Myocyte (in vitro differentiated cells): ENCODE measurements at places on chromosomes 2 and 18.
A peak's percentile ranks its signal among the peaks of the same experiment; 100 is the strongest.

DNA sequence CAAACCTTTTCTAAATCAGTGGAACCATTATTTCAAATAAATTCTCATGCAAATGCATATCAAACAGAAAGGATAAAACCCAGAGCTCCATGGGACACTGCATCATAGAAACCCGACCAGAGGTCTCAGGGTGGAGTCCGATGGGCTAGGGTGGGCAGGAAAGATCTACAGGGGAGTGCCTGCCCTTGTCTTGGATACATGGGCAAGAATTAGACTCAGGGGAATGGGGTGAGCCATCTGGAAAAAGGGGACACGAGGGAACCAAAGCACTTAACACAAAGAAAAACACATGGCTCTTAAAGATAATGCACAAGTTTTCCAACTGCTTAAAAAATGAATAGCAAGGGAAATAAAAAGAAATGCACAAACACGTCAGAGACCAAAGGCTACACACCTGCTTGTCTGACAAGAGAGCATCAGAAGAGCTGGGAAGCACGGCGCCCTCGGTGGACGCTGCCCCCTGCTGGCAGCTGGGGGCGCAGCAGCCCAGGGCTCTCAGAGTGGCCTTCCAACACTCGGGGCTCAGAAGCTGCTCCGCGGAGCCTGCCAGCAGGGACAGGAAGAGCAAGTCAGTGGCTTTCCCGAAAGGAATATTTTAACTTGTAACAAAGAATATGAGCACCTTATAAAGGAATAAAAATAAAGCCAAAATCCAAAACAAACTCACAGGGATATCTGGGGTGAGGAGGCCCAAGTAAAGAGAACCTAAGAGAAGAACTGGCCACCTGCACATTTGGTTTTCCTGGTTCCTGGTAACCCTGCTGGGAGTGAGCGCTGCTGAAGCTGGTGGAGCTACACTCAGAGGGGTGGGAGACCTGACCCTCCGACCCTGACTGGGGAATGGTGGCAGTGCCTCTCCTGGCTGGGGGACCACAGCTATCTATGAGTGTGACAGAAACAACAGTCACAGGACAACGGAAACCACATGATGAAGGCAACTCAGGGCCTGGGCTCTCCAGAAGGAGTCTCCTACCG lies 54.5 kb downstream of the SIGLEC15 start:
- DNase-seq = peak; percentile 70

GRCh38 chr18:8333961-8334360 lies 275.3 kb upstream of the RAB12 start:
- DNase-seq = no peak

GRCh38 chr2:27078267-27079194 lies at the start of gene EMILIN1:
Gene EMILIN1, plus strand, starts transcription at chr2:27078615. Its CDS starts 451 bp downstream, at chr2:27079066.
- DNase-seq = peak; percentile 16

DNA sequence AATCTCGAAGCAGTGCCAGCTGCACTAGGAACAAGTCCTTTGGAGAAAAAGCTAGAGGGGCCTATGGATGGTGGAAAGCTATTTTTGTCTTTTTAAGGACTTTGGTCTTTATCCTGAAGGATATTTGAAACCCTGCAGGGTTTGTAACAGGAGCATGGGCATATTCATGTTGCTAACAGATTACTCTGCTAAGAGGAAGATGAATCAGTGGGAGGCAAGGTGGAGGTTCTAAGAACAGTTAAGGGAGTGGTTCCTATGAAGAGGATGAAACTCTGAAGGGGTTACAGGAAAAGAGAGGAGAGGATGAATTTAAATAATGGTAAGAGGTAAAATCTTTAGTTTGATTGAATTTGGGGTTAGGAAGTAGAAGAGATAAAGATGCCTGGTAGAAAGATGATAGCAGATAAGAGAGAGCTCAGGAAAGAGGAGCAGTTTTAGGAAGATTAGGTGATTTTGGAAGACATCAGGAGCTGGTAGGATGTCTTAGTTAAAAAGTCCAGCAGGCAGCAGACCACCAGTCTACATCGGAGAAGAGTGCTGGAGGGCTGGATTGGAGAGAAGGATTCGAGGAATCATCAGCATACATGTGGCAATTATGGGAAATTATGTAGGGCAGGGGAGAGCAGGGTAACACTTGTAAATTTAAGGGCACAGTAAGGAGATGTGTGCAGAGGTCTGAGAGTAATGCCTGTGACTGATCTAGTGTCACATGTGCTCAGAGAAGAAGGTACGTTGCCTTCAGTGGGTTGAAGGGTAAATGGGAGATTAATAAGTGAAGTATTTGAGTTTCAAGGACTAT lies 39.3 kb upstream of the C1GALT1C1L start:
- no peak for DNase-seq

DNA sequence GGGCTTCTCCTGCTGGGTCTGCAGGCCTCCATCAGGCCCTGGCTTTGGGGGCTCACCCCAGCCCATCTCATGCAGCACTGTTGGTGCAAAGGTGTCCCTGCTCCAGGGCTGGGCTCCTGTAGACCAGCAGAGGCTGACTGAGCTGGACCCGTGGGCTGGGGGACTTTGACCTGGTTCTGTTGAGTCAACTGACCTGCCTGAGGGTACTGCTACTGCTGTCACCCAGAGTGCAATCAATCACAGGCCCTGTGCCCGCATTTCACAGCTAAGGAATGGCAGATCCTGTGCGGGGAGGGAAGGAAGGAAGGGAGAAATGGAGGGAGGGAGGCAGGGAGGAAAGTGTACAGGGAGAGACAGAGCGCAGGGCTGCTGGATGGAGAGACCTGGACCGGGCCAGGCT lies 136.8 kb downstream of the TPO start:
- no peak for DNase-seq

GRCh38 chr18:74820160-74820780 lies 222.6 kb downstream of the ZNF407 start:
- DNase-seq = no peak

DNA sequence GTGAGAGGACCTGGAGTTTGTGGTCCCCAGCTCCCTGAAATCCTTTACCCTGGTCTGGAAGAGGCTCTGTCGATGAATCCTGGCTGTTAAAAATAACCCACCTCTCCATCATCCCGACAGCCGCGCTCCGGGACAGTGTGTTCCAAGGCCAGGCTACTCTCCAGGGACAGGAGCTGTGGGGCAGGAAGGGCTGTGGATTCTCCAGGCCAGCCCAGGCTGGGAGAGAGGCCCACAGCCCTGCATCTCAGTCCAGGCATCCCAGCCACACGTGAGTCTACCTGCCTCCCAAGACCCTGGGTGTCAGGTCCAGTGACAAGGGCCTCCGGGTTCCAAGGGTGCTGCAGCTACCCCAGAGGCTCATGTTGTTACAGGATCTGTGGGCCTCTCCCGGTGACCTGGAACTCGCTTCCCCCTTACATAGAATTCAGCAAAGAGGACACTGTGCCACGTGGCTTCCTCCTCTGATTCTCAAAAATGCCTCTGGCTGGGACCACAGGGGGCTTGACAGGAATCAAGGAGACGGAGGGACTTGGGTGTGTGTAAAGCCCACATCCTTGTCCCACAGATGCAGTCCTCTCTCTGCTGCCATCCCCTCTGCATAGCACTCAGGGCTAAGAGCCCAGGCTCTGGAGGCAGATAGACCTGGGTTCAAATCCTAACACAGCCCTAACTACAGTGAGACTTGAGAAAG lies 17.3 kb downstream of the ADRA2B start:
- no peak for DNase-seq

DNA sequence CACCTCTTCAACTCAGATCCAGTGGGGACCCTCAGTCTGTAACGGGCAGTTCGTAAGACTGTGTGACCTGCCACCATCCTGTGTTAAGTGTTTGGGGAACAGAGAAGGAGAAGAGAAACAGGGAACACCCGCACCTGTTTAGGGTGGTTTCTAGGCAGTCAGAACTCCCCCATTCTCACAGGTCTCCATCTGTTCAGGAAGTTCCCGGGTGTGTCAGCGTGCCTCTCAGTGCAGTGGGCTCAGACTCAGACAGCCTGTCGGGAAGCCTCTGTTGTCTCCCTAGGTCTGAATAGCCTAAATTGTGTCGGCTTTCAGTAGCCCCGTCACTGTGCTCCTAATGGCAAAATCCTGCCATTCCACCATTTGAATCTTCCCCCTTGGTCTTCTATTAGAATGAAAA lies 256.6 kb downstream of the LOXHD1 start:
- DNase-seq = no peak

DNA sequence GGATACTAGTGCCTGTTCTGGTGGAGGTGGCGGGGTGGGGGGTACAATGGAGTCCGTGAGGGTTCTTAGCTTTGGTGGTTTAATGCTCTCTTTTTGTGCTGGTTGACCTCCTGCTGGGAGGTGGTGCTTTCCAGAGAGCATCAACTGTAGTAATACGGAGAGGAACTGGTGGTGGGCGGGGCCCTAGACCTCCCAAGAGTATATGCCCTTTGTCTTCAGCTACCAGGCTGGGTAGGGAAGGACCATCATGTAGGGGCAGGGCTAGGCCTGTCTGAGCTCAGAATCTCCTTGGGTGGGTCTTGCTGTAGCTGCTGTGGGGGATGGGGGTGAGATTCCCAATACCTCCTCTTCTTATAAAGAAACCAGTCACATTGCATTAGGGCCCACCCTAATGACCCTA lies 27.1 kb downstream of the CAMKMT start:
- no peak for DNase-seq

DNA sequence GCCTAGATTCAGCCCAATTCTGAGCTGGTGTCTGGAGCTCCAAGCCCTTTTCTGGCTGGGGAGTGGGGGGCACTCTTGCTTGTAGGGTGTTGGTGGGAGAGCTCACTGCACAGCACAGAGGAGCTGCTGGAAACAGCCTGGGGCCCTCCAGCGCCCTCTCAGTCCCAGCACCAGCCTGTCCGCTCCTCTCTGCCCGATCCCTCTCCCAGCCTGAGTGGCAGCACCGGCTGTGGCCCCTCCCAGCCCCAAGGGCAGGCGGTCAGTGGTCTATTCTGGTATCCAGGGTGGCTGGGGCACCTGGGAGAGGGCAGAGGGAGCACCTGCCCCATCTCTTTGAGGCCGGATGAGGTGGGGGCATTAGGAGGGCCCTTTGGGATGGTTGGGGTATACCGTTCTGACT lies 13.2 kb upstream of the DES start:
- peak; percentile 97 for DNase-seq

- DNase-seq = no peak
Measured at GRCh38 chr2:98380203-98380535, 33.9 kb downstream of the CNGA3 start.

DNA sequence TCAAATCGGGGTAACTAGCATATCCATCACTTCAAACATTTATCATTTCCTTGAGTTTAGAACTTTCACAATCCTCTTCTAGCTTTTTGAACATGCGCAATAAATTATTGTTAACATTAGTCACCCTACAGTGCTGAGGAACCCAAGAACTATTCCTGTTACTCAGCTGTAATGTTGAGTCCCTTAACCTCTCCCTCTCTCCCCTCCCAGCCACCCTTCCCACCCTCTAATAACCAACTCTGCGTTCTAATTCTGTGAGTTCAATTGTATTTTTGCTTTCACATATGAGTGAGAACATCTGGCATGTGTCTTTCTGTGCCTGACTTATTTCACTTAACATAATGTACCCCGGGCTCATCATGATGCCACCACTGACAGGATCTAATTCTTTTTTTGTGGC lies 78.6 kb upstream of the RANBP2 start:
- DNase-seq = peak; percentile 75

DNA sequence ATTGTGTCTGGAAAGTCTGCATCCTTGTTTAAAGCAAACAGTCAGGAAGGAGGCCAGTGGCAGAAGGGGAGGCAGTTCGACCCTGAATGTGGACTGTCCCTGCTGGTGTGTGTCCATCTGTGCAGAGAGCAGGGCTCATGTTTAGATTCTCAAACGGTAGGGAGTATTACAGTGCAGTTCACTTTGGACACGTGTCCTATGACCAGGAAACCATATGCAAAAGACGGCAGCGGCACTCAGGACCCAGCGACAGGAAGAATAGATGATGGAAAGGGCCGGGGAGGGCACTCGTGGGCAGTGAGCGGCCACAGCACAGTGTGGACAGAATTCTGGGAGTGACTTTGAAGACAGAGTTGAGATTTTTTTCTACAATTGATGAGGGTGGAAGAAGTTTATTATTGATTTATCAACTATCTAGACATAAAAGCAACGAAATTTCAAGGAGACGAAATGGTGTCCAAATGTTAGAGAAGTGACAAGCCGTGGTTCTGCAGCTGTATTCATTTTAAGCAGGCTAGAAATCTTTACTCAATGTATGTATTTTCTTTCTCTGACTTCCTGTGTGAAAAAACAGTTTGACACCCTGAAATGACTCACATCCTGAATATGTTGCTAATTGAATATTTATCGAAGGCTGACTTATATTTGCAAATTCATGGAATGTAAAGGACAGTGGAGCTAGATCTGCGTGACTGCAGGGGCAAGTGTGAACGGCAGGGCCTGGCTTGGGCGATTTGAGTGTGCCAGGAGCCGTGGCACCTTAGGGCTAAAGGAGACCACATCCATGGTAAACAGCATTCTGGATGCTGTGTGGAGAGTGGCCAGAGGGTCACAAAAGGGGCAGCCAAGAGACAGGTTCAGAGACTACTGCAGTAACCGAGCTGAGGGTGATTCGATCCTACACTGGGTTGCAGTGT lies 214.2 kb downstream of the PTGR3 start:
- DNase-seq = peak; percentile 51

DNA sequence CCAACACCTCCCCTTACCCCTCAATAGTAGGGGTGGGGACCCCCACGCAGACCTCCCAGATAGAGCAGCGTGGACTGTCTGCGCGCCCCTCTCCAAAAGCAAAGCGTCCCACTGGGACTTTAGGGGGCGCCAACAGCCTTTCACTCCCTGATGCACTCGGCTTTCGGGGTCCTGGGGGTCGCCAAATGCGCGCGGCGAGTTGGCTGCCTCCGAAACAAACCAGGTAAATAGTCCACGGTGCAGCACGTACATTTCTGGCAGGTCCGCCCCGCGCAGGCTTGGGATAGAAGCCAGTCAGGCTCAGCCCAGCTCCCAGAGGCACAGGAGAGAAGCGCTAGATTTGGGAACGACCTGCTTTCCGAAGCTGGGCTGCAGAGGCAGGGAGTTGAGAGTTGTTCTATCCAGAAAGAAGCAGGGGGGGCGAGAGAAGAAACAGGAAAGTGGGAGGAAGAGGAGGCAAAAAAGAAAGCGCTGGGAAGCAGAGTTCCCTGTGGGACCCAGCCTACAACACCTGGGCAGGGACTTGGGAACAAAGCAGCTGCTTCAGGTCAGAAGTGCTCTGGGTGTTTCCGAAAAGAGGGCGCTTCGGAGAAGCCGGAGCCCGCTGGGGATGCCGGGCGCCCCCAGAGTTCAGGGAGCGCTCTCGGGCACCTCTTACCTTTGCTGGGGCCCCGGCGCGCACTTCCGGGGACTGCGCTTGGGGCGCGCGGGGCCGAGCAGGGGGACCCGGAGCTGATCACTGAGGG lies 544 bp downstream of the EVA1A start:
- peak; percentile 50 for DNase-seq

DNA sequence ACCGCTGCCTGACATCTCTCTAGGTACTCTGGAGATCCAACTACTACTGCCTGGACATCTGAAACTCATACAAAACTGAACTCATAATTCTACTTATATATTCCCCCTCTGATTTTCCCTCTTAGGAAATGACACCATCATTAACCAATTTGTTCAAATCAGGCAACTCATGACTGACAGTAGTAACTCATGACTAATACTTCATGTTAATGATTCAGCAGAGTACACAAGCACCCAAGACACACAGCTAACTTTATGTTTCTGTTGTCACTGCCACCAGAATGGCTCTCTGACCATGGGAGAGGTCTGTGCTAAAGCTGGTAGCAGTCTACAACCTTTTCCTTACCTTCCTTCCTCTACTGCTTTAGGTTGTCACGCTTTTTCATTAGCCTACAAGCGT lies 91.1 kb downstream of the ITSN2 start:
- DNase-seq = peak; percentile 8
